ENCODE measurements at places on chromosomes 5 and 9.

DNA sequence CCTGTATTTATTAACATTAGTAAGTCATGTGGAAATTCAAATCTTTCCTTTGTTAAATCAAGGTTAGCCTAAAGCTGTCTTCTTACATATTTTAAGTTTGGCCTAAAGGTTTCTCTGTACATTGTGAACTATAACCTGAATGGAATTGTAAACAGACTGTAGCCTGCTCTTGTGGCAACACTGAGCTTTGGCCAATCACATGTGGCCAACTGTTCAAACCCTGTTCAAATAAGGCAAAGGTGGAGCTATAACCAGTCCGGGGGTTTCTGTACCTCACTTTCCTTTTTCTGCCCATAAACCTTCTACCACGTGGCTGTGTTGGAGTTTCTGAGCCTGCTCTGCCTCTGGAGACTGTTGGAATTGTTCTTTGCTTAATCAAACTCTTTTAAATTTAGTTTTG is 3.3 kb upstream of the HAPLN1 start:
- H3K36me3 ChIP-seq: no peaks in the 10 kb centered on the region
- no peaks in the 10 kb centered on the region for H3K4me1 ChIP-seq
- no peak for DNase-seq
- no peak overlapping the region for H3K27ac ChIP-seq

GRCh38 chr9:31730398-31730797 is 654.0 kb upstream of the ACO1 start:
- H3K27me3 ChIP-seq: no peaks in the 10 kb centered on the region
- no peak overlapping the region for H3K27ac ChIP-seq

- H3K4me1 ChIP-seq: peaks cover 23% of the 10 kb centered on the region
- peak overlapping the region; percentile 61 for H3K27ac ChIP-seq
- no peak for DNase-seq
These were observed 6.4 kb upstream of the RALGDS start for GRCh38 chr9:133127340-133127981.

DNA sequence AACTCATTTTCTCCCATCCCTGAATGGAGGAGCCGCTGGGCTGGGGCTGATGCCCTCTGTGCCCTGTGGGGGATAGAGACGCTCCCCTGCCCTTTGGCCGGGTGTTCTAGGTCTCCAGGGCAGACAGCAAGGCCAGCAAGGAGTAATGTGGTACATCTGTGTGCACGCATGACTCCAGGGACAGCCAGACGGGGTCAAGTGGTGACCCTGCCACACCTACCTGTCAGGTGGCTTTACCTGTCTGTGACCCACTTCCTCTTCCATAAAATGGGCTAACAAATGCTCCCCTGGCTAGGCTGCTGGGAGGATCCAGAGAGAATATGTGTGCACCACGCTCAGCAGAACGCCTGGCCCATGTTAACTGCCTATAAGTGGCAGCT is 35.4 kb upstream of the BARHL1 start:
- no peak for DNase-seq
- H3K36me3 ChIP-seq: no peaks in the 10 kb centered on the region
- no peak overlapping the region for H3K27ac ChIP-seq
- H3K27me3 ChIP-seq: no peaks in the 10 kb centered on the region
- no peak overlapping the region for H3K4me3 ChIP-seq
